ENCODE measurements at places on chromosomes 11 and 22.

- no peak for DNase-seq
These were observed 50.5 kb upstream of the SHANK2 start for GRCh38 chr11:71302911-71303310.

DNA sequence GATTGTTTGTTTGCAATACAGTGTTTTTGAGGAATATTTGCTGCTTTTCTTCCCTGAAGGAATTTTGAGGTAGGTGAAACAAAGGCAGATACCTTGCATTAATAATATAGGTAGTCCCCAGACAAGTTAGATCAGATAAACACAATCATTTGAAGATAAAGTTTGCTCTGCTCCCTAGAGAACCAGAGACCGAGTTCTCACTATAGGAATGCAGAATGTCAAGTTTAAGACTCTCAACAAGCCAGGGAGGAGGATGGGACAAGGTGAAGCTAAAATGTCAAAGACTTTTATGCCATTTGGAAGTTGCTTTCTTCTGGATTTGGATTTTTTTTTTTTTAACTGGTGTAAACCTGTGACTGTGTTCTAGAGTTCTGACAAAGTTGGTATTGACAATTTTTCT lies 364.7 kb downstream of the TTC28 start:
- DNase-seq, result no peak

GRCh38 chr11:66317723-66318599 lies 1.1 kb upstream of the CD248 start:
- DNase-seq, result no peak

DNA sequence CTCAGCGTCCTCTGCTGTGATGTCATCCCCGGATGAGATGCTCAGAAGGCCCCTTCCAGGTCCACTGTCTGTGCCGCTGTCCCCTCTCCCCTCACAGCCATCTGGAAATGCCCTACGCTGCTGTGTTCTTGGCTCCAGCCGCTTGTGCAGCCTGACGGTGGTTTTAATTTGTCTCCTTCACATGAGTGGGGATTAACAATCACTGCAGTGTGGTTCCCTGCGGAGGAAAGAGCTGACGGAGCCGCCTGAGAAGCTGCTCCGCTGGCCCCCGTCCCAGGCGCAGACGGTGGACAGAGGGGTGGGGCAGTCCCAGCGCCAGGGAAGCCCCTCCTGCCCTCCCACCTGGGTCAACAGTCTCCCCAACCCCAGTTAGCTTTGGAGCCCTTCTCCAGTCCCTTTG lies 67.5 kb upstream of the PHF21B start:
- no peak for DNase-seq

DNA sequence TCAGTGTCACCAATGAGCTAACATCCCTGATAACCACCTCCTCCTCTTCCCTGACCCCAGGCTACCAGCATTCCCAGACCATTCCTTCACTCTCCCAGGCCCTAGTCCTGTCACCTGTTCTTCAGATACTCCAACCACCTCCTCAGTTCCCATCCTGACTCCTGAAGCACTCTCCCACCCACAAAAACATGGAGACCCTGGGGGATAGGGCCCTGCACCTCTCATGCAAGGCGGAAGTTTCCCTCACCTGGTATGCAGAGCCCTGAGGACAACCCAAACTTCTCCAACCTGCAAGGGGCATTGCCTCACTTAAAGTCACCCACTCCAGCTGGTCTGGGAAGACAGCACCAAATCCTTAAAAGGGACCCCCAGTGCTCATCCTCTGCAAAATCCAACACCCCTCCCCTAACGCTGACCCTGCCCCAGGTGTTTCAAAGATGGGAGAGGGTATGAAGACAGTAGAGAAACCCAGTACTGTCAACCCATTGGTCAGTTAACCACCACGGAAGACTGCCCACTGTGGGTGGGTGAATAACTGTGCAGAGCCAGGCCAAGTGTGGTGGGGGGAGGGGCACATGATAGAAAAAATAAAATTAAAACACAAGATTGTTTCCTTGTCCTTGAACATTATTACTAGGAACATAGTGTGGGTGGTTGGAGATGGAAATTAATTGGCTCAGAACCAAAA lies 1.4 kb downstream of the TNKS1BP1 start:
- DNase-seq, result no peak

DNA sequence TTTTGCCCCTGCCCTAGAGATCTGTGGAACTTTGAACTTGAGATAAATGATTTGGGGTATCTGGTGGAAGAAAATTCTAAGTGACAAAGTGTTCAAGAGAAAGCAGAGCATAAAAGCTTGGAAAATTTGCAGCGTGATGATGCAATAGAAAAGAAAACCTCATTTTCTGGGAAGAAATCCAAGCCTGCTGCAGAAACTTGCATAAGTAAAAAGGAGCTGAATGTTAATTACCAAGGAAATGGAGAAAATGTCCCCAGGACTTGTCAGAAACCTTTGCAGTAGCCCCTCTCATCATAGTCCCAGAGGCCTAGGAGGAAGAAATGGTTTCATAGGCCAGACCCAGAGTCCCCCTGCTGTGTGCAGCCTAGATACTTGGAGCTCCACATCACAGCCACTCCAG lies 686.9 kb downstream of the FAM181B start:
- no peak for DNase-seq

Data from stimulated activated CD4-positive, alpha-beta T cell treated with anti-CD3 and anti-CD28 coated beads, Interleukin-15, amount 100 ng/mL, for 1 hour (primary cell).